ENCODE measurements at places on chromosomes 12 and 14. TPM values are rescaled to one million over a fixed set of nuclear protein-coding genes. Genes with fewer than 3 reads are reported as not detected.

Gene GALNT6
- polyA plus RNA-seq, result 1.1 TPM

Gene FLRT2
- polyA plus RNA-seq, result 2.1 TPM

Gene PTHLH
- polyA plus RNA-seq, result 3.8 TPM

Gene ISCA2
- 10.9 TPM for polyA plus RNA-seq

Gene TSHR
- polyA plus RNA-seq, result 0.02 TPM

Gene IKZF4
- polyA plus RNA-seq, result 1.5 TPM

Gene C12orf54
- polyA plus RNA-seq, result 4.4 TPM

Gene EFS
- polyA plus RNA-seq, result 23.1 TPM

Gene ADCY6
- 7.2 TPM for polyA plus RNA-seq

Gene RPL10L
- not detected for polyA plus RNA-seq

Gene NPAS3
- polyA plus RNA-seq, result 0.08 TPM

Gene C12orf50
- not detected for polyA plus RNA-seq

Gene SPIC
- polyA plus RNA-seq, result 0.09 TPM

Gene EEF1AKMT3
- 2.4 TPM for polyA plus RNA-seq

Gene PSME2
- polyA plus RNA-seq, result 233 TPM

Gene MUCL1
- polyA plus RNA-seq, result not detected
